GM12864 (cell line): ENCODE measurements at places on chromosomes 1 and 21.
A peak's percentile ranks its signal among the peaks of the same experiment; 100 is the strongest.

DNA sequence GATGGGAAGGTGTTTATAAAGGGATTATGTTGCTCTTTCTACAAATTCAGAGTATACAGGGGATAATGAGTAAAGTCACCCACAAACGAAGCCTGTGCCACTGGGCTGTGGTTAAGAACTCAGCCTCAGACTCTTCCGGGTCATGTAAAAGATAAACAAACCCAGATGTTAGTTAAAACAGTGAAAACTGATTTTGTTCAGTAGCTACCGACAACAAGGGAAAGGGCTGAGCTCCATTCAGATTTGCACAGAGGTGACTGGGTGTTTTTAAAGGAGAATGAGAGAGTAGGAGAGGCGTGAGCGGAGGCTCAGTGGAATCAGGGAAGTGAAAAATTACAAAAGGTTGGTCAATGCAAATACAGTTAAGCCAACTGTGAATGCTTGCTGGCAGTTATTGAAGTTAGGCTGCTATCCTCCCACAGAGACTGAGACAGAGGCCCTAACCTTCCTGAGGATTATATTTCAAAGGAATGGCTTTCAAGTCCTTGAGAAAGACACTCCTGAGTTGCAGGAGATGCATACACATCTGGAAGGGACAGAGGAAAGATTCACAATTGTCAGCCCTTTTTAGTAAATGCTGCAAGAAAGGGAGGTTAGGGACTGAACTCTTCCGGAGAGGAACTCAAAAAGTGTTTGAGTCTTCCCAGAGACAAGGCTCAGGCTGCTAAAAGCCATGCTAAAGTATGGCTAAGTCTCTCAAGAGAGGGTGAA is 29.9 kb upstream of the SAMD13 start:
- DNase-seq, result peak; percentile 46

DNA sequence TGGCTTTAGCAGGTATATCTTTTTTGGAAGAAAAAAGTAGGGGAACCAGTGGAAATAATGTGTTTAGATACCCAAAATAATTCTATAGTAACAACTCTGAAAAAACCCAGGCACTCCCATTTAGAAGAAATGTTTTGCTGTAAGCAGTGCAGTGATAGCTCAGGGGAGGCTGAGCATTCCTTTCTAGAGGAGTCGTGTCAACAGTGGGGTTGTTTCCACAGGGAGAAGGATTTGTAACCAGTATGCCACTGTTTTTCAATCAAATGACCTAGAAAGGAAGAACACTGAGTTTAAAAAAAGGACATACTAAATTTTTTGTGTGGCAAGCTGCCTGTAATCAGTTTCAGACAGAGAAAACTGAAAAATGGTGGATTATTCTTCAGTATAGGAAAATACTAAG is 2.4 kb downstream of the PGD start:
- DNase-seq, result no peak

GRCh38 chr1:108826081-108826635 is 30.7 kb downstream of the AKNAD1 start:
- DNase-seq, result no peak

DNA sequence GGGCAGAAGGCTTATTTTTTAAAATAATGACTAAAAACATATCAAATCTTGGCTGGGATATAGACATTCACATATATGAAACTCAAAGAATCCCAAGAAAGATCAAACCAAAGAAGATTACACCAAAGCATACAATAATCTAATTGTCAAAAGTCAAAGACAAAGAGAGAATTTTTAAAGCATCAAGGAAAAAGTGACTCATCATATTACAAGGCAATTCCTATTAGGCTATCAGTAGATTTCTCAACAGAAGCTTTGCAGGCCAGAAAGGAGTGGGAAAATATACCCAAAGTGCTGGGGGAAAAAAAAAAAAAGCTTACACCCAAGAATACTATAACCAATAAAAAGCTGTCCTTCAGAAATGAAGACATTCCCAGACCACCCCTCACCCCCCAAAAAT is 375.6 kb downstream of the BRINP2 start:
- DNase-seq, result no peak

DNA sequence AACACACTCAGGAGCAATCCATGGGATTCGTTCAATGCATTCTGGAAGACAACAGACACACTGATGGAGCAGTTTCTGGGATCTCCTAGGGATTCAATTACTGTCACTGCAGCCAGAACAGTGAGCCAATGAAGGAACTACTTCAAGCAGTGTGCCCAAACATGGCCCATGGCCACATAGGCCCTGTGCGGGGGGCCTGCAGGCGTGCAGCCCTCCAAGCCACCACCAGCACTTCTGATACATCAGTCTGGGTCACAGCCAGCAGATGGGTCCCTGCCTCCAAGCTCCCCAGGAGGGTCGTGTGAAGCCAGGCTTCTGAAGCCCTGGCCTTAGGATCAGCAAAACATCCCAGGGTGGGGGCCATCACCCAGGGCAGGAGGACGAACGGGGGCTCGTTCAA is 99.3 kb downstream of the RAVER2 start:
- DNase-seq, result no peak

DNA sequence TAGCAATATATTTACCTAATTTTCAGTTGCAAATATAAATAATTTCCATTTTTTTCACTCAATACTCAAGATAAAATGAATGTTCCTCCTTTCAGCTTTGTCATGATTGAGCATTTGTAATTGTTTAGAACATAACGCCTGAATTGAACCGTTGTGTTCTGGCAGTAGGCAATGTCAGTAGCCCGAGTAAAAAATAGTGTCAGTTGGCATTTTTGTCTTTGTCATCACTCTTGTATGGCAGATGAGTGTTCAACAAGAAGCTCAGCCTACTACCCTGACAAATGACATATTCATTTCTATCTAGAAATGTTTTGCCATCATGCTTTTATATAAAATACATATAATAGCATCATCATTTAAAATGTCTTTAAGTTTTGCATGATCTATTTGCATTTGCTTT is 691.4 kb upstream of the NCAM2 start:
- no peak for DNase-seq

GRCh38 chr1:36570478-36571060 is 87.9 kb upstream of the CSF3R start:
- no peak for DNase-seq

GRCh38 chr21:45818276-45818903 is 163.2 kb upstream of the COL6A1 start:
- DNase-seq, result peak; percentile 21

- no peak for DNase-seq
Measured at GRCh38 chr1:64856553-64856952, 109.8 kb downstream of the JAK1 start.

DNA sequence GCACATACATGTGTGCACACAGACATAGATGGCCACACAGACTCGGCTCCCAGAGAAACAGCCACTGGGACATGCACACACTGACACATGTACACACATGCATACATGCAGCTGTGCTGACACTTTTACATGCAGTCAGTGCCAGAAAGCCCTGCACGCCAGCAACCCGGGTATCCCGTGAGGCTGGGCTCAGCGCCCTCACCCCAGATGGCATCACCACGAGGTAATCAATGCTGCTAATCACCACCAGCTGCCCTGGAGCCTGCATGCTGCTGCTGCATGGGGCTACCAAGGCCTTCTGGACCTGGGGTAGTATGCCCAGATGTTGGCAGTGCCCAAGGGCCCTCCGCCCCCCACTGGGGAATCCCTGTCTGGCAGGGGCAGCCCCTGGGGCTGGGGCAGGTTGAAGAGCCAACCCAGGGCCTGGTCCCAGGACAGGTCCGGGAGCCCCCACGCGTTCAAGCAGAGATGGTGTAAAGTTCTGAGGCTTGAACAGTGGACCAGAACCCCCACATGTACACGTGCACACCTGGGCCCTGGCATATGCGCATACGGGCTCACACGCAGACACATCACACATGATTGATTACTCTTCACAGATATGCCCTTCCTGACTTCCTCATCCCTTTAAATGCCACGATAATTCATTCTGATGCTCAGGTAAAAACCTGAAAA is 2.7 kb upstream of the COL16A1 start:
- no peak for DNase-seq

GRCh38 chr1:158200527-158200926 is 19.8 kb downstream of the CD1D start:
- DNase-seq, result no peak

DNA sequence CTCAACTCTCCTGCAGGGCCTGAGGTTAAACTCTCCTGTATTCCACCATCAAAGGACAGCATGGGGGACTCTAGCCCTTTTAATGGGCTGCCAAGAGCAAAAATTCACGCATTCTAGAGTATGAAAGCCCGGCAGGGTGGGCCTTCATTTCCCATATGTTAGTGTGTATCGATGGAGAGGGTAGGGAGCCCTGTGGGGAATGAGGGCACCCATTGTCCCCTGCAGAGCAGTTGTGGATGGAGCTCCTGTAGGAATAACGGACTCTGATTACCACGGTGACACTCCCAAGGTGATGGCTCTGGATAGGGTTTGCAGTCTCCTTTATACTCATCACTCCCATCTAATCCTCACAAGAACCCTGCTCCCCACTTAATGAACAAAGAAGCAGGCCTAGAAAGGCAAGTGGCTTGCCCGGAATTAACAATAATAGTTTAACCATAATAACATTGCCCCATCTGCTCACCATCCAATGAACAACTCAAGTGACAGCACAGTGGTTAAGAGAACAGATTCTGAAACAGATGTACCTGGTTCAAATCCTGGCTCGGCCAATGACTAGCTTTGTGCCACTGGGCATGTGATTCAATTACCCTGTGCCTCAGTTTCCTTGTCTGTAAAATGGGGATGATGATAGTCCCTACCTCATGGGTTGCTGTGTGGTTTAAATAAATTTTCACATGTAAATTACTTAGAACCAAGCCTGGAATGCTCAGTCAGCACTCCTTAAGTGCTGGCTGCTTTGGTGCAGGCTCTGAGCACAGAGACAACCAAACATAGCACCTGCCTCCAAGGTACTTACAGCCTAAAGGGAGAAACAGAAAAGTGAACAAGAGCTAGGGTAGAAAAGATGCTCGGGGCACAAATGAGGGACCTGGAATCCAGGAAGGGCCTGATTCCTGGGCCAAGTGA is 29.0 kb downstream of the HIVEP3 start:
- no peak for DNase-seq

DNA sequence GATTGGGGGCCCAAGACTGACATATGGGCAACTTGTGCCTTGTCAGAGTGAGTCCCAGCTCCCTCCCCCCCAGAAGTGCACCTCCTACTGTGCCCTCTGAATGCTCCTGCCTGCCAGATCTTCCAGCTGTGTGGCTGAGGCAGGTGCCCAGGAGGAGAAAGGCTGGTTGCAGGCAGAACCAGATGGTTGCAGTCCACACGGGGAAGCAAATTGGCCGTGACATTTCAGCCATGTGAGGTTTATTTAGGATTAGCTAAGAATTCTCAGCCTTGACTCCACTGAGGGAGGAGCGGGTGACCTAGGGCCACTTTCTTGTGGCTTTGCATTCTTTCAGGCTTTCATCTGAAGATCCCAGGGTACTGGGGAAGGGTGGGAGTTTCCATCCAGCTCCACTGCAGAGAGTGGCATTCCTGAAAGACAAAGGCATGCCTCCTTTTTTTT is 33.8 kb downstream of the PEX14 start:
- no peak for DNase-seq

- no peak for DNase-seq
Measured at GRCh38 chr1:15866721-15867201, 19.3 kb downstream of the SPEN start.

- no peak for DNase-seq
Measured at GRCh38 chr1:91779548-91780021, 106.4 kb downstream of the TGFBR3 start.

DNA sequence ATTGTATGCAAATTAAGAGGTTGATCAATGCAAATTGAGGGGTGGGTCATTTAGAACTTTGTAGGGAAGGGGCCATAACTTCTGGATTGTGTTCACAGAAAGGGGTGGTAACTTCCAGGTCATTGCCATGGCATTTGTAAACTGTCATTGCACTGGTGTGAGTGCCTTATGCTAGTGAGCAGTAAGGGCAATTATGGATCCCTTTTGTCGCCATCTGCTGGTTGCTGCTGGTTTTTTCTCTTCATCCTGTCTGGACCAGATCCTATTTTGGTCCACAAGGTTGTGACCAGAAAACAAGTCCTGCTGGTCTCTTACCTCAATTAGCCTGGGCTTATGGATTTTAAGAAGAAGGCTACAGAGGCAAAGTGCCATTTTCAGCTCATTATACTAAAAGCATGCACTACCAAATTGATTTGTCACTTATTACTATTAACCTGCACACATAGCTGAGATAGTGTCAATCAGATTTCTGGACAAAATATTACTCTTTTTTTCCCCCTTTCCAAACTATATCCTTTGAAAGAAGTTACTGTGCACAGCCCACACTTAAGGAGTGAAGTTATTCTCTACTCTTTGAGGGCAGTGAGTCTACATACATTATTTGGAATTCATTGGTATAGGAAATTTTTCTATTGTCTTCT is 196.2 kb downstream of the ZC3H11B start:
- peak; percentile 26 for DNase-seq

DNA sequence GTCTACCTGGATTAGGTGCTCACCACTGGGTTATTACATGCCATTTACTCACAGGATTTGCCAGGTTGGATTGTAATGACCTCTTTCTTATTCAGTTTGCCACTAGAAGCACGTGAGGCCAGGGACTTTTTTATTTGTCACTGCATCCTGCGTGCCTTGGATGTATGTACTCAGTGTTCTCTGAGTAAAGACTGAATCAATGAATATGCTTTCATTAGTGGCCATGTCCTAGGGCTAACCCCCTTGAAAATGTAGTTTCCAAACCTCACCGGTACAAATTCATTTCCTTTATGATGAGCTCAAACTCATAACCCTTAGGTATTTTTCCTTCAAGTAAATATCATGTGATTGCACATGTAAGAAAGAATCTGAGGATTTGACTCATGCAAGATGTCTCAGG is 1.3 kb upstream of the ZP4 start:
- DNase-seq, result no peak

GRCh38 chr1:183607322-183607980 is 17.2 kb upstream of the NCF2 start:
- DNase-seq, result no peak

- no peak for DNase-seq
Measured at GRCh38 chr1:186896211-186896610, 67.5 kb downstream of the PLA2G4A start.

GRCh38 chr1:203691447-203691846 is 64.8 kb downstream of the ATP2B4 start:
- DNase-seq, result no peak
